NCI-H1436 treated with DMSO at 0.1 percent for 48 hours (cell line): ENCODE measurements at places on chromosomes 13 and 19.

DNA sequence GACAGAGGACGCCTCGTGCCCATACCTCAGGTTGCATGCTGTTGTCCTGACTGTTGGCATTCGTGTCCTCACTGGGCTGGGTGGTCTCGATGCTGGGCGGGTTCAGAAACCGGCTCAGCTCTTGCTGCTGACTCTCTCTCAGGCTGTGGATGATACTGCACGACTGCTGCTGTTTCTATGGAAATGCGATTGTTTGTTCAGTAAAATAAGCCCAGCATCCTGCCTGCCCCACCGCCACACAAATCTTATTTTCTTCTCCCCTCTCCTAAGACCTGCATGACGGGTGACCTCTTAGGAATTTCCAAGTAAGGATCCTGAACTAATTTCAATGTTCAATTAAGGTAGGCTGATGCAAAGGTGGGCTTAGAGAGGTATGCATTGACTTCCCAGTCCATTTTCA is 356.5 kb downstream of the NALCN start:
- DNase-seq: no peak

DNA sequence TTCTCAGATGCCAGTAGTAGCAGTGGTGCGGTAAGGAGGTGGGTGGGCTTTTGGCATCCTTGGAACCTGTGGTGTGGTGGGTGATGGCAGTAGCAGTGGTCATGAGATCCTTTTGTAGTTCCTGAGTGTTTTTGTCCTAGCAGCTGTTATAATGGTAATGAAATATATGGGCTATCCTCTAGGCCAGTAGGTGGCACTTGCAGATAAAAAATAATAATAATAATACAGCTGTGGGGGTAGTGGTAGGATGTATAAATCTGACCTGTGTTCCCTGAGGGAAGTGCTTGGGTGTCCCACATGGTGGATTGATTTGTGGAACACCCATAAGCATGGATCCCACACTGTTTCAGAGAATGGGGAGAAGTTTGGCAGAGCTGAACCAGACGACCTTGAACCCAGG is 334.0 kb downstream of the SLITRK5 start:
- no peak for DNase-seq

GRCh38 chr13:102376318-102376717 is 25.5 kb downstream of the FGF14 start:
- no peak for DNase-seq

DNA sequence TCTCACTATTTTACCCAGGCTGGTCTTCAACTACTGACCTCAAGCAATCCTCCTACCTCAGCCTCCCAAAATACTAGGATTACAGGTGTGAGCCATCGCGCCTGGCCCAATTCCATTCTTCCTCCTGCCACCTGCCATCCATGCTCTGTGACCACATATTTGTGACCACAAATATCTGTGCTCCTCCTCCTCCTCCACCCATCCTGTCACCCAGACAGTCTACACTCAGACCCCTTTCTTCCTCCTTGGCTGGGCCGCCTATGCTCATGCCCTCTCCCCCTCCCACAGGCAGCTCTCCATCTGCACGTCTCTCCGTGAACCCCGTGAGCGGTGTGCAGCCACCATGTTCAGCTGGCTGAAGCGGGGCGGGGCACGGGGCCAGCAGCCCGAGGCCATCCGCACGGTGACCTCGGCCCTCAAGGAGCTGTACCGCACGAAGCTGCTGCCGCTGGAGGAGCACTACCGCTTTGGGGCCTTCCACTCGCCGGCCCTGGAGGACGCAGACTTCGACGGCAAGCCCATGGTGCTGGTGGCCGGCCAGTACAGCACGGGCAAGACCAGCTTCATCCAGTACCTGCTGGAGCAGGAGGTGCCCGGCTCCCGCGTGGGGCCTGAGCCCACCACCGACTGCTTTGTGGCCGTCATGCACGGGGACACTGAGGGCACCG is 3.2 kb downstream of the EHD2 start:
- no peak for DNase-seq

- no peak for DNase-seq
Observed at GRCh38 chr19:53865918-53866864, 1.5 kb upstream of the MYADM start.

- DNase-seq: no peak
Observed at GRCh38 chr13:30923418-30923817, 9.0 kb upstream of the TEX26 start.

DNA sequence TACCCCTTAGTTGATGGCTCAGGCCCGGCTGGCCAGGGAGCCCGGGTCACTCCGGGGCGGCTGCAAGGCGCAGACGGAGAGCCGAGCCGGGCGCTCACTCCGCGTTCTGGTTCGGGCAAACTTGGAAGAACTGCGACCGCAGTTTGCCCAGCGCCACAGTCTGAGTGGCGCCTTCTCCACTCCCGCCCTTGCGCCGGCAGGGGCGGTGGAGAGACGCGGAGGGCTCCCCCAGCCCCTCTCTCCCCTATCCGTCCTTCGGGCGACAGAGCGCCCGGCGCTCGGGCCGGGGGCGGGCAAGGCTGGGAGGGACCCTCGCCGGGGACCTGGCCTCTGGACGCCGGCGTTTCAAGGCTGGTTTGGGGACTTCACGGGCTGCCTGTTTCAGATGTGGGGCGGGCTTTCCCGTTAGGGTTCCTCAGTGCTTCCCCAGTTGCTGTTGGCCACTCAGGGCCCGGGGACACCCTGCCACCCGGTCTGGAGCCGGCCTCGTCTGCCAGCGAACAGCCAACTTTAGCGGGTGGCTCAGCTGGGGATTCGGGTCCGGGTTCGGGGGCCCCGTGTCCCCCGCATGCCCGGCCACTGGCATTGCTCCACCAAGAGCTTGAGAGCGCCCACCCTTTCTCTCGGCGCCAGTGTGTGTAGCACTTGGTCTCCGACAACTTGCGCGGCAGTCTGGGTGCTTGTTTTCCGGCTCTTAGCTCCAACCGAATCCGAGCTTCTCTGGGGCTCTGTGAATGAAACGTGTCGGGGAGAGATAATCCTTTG is 1.5 kb downstream of the GPC6 start:
- peak; percentile 54 for DNase-seq

- DNase-seq: no peak
Observed at GRCh38 chr19:2603334-2603733, 99.2 kb downstream of the GNG7 start.

DNA sequence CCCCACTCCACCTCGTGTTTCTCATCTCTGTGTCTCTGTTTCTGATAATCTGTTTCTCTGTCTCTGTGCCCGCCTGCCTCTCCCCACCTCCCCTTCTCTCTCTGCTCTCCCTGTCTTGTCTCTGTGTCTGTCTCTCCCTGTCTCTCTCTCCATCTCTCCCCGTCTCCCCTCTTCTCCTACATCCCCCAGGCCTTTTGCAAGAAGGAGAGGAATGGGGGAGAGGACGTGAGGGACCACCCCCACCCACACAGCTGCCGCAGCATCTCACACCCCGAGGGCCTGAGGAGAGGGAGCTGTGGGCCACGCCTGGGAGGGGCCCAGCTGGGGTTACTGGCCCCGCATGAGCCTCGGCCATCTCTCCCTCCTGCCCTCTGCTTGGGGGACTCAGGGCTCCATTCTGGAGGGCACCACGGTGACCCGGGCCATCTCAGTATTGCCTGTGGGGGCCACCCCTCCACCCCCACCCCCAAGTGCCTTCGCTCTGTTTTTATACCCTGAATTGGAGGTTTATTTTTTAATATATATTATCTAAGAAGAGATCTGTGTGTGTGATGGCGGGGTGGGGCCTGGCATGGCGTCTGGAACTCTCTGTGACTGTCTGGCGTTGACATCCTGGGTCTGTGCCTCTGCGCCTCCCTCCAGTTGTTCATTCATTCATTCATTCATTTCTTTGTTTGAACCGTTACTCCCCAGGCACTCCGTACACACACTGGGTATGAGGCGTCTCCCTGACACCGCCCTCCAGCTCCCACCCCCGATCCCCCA is 21.2 kb downstream of the ERFL start:
- no peak for DNase-seq

GRCh38 chr19:51157265-51157664 is 15.2 kb downstream of the SIGLEC7 start:
- DNase-seq: no peak

DNA sequence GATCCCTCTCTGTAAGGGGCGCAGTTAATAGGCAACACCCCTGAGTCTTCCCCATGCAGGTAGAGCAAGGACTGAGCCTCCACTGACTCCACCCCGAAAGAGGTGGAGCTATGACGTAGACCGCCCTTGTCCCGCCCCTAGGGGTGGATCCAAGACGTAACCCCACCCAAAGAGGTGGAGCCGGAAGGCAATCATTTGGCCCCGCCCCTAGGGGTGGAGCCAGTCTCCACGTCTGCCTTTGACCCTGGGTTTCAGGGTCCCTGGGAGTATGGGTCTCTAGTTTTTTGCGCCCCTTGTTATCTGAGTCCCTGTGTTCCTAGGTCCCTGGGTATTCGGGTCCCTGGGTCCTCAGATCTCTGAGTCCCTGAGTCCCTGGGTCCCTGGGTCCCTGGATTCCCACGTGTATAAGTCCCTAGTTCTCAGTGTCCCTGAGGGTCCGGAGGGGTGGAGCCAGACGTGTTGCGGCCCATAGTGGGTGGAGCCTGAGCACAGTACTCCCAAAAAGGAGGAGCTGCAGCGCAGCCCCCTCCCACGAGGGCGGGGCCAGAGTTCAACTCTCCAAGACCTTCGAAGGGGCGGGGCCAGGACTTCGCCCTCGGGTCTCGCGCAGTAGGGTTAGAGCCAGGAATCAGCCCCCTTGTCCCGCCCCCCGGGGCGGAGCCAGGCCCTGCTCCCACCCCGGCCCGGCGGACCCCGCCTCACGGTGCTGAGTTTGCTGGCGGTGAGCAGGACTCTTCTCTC is 5.3 kb downstream of the DENND1C start:
- no peak for DNase-seq

DNA sequence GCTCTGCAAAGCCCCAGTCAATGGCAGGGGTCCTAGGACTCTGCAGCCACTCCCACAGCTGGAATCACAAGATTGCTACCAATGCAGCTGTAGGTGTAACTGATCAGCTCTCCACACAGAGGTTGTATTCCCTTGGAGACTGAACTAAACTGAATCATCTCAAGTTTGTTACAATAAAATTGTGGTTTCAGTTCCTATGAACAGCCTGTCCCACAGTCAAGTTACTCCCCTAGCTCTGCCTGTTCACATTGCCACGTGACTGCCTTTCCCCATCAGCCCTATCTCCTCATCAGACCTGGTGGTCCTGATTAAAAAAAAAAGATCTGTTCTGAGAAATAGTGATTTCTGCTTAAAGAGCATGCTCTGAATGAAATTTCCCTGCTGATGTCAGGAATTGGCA is 287.9 kb upstream of the NBEA start:
- no peak for DNase-seq

DNA sequence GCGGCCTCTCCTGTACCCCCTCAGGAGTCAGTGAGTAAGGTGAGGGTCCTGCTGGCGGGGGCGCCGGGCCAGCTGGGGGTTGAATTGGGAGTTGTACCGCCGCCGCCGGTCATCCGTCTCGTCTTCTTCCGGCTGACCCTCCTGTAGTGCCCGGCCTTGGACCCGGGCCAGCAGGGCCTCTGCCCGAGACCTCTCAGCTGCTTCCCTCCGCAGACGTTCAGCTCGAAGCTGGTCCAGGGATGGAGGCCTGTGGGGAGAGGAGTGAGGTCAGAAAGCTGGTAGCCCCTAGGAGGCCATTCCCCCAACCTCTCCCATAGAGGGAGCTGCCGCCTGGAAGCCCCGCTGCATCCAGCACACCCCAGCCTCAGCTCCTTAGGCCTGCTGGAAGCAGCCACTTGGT is 3.8 kb downstream of the LENG1 start:
- no peak for DNase-seq

DNA sequence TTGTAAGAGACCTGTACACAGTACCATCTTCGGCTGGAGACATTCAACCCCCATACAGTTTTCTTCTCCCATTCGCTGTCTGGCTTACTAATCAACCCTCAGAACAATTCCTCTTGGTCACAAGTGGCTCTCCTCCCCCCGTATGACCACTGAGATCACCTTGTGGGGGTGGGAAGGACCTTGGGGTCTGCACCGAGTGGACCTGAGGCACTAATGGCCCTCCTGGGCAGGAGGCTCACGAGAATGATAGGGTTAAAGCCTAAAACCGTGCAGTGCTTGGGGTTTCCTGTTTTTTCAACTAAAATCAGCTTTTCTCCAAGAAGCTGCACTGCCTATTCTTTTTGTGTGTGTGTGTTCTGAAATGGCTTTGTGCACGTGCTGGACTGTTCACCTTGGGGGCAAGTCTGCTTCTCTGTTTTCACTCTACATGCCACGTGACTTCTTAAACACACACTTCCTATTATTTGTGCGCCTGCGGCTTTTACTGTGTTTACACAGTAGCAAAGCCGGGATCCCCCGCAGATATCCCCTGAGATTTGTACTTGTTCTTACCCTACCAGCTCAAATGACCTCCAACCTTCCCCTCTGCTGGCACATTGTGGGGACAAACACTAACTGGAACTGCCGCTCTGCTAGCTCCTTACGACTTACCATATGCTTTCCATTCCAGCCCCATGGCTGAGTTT is 12.3 kb downstream of the RBM26 start:
- peak; percentile 89 for DNase-seq

DNA sequence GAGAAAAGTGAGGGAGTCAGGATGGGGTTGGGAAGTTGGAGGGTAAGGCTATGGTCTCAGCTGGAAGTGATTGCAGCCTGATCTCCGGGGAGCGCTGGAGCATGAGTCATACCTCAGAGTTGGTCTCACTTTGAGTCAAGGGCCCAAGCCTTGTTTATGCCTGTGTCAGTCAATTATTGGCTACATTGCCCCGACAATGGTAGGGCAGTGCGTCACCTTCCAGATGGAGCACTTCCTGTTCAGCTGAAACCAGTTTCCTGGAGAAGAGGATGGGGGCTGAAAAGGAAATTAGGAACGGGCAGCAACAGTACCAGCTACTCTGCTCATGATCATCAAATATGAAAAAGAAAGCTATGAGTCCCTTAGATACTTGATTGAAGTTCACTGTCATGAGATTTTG is 60.4 kb downstream of the ADGRE1 start:
- DNase-seq: no peak

- no peak for DNase-seq
Observed at GRCh38 chr13:103006641-103007426, 59.4 kb downstream of the SLC10A2 start.

DNA sequence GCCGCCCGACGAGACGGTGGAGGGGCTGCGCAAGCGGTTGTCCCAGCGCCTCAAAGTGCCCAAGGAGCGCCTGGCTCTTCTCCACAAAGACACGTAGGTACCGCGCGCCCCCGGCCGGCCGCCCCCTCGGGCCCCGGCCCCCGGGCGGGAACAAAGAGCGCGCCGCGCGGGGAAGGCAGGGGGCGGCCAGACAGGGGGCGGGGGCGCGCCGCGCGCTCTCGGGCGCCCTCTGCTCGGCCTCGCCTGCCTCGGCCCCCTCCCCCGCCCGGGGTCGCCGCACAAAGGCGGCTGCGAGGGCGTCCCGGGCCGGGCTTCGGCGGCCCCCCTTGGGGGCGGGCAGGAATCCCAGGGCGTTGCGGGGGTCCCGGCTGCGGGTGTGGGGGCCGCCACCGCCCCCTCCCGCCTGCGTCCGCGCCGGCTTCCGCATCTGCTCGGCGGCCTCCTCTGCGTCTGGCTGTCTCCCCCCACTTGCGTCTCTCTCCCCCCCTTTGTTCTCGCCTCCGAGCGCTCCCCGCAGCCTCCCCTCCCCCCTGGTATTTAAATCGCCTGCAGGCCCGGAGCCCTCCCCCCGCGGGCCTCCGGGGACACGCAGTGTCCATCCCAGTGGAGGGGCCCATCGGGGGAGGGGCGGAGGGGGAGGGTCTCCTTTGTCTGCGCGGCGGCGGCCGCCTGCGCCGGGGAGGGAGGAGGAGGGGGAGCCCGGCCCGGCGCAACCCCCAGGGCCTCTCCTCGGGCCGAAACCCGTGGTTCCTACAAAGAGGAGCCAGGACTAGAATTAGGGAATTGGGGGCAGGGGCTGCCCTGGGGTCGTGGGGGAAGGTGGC is 2.3 kb downstream of the MIDN start:
- no peak for DNase-seq
